ENCODE measurements at places on chromosomes 4 and X. TPM values are rescaled to one million over a fixed set of nuclear protein-coding genes. Genes with fewer than 3 reads are reported as not detected.

ADGRG2 gene
- total RNA-seq: 0.43 TPM

AR gene
- total RNA-seq: 8.1 TPM

RTL9 gene
- 0.22 TPM for total RNA-seq

DGKK gene
- total RNA-seq: 0.19 TPM

ADH7 gene
- total RNA-seq: not detected

SOX3 gene
- total RNA-seq: 20.4 TPM

IQSEC2 gene
- total RNA-seq: 8.3 TPM

CSAG2 gene
- not detected for total RNA-seq

SHROOM3 gene
- total RNA-seq: 52.7 TPM

CT83 gene
- total RNA-seq: not detected

Measured in neural progenitor cell (in vitro differentiated cells).